ENCODE measurements at places on chromosomes 12 and 14.

DNA sequence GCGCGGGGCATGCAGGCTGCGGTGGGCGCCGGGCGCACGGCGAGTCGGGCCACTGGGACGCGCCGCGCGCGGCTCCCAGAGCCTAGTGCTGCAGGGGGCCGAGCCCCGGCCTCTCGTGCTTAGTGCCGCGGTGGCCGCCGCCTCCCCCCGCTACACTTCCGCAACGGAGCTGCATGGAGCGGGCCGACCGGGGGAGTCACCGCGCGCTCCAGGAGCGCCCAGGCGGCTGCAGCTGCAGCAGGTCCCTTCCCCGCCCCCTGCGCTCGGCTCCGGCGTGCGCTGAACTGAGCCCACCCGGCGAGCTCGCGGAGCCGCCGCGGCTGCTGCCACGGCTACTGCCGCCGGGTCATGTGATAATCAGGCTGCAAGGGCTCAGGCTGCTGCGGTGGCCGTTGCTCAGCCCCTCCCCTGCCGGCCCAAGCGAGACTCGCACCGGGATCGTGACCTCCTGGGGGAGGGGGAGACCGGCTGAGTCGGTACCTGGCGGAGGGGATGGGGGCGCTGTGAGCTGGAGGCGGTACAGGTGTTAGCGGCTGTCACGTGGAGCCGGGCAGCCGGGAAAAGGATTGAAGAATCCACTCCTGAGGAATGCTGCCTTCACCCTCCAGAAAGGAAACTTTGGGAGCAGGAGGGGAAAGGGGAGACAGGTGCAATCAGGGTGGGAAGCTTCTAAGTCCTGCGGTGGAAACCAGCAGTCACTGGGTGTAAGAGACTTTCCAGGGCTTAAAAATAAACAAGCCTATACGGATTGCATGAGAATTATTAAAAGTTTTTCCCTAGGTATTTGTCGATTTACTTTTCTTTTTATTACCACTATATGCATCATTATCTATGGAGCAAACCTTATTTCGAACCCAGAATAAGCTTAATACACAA, at the start of gene PPM1H:
Gene PPM1H (minus strand): TSS at position 352 of the 876 bp plus-strand sequence. CDS start 414 bp downstream, outside the sequence.
- DNase-seq, result peak; percentile 90

- no peak for DNase-seq
Observed at GRCh38 chr12:22625762-22626294, 857 bp downstream of the ETNK1 start.

GRCh38 chr14:105074601-105075053, 9.4 kb upstream of the GPR132 start:
- DNase-seq, result peak; percentile 85

- DNase-seq, result no peak
Observed at GRCh38 chr14:83173687-83174086, 1640.0 kb upstream of the SEL1L start.

DNA sequence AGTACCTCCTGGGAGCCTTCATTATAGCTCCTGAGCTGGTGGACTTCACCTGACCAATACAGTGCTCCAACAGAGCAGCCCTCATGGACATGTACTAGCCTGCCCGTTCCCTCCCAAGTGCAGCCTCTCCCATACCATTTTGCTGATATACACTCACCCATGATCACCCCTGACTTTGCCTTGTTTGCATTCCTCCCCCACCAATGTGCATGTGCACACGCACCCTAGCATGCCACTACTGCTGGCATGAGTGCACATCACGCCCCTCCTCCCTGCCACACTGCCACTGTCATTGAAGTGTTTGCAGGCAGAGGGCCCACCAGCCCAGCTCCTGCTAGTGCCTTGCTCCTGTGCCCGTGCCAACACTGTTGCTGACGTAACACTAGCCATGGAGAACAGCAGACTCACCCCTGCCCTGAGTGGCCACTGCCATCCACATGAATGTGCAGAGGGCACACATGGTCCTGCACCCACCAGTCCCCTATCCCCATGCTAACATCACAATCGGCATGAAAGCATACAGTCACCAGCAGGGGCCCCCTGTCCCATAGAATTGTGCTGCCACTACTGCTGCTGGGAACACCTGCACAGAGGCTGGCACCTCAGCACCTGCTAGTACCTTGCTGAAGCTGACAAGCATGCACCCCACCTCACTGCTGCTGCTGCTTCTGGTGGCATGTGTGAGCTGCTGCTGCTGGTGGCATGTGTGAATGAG, 110.3 kb downstream of the SINHCAF start:
- DNase-seq, result no peak

GRCh38 chr12:121033625-121034349, 5.3 kb downstream of the OASL start:
- no peak for DNase-seq

DNA sequence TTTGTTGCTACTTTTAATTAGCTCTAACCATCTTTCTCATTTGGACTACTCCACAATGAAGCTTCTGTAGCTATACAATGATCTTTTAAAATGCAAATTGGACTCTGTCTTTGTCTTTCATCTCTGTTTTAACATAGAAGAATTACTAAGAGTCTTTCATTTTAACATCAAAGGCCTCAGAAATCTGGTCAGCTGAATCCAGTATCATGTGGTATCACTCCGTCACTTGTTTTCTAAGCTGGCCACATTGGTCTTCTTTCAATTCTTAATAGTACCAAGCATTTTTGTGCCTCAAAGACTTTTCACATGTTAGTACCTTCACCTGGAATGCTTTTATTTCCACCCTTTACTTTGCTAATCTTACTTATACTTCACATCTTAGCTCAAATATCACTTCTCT, 95.5 kb upstream of the SLC16A7 start:
- no peak for DNase-seq

DNA sequence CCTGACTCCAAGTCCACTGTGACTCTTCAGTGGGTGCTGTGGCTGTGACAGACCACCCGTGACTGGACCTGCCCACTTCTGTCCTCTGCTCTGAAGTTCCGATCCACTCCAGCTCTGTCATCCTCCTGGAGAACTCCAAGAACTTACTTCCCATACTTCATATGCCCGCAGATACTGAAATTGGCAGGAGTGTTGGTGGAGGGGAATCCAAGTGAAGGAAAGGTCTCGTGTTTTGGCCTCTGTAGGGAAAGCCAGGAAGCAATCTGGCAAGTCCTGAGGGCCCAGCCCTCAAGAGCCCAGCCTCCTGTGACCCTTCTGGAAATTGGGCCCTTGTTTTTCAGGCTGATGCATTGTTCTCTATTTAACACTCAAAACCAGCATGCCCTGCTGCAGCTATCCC, 22.4 kb upstream of the FKBP4 start:
- no peak for DNase-seq

Data from osteocyte (in vitro differentiated cells).